ENCODE measurements at places on chromosomes 12 and 14.

GRCh38 chr12:128078301-128078971 is 188.5 kb upstream of the TMEM132C start:
- DNase-seq, result no peak

DNA sequence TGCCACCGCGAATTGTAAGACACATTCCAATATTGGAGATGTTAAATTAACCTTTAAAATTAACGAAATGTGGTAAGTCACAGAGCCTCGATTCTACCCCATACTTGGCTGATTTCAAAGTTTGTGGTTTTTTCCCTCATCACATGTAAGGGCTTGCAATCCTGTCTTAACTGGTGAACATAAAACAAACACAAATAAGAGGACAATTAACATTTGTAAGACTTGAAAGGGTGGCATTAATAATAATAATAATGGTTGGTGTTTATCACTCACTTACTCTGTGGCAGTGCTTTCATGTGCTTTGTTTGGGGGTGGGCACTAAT is 26.6 kb downstream of the PPFIBP1 start:
- no peak for DNase-seq

DNA sequence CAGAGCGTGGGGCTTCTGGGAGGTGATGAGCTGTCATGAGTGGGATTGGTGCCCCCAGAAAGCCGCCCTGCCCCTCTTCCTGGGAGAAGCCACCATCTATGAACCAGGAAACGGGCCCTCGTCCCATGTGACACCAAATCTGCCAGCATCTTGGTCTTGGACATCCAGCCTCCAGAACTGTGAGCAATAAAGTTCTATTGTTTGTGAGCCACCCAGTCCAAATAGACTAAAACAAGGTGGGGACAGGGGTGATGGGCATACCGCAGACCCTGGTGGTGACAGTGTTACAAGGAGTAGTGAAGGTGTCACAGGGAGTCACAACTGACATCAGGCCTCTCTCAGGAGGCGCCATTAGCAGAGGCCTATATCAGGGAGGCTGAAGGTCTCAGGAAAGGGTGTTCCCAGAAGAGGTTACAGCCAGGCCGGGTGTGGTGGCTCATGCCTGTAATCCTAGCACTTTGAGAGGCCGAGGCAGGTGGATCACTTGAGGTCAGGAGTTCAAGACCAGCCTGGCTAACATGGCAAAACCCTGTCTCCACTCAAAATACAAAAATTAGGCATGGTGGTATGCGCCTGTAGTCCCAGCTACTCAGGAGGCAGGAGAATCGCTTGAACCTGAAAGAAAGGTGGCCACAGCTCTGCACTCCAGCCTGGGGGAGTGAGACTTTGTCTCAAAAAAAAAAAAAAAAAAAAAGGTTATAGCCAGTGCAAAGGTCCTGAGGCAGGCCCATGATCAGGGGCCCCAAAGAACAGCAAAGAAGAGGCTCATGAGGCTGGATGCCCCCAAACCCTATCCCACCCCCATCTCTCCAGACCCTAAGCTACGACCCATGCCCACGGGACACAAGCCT is 53.0 kb downstream of the NCOR2 start:
- DNase-seq, result no peak

- DNase-seq, result no peak
These were observed 687.5 kb upstream of the TMEM132C start for GRCh38 chr12:127579446-127579845.

DNA sequence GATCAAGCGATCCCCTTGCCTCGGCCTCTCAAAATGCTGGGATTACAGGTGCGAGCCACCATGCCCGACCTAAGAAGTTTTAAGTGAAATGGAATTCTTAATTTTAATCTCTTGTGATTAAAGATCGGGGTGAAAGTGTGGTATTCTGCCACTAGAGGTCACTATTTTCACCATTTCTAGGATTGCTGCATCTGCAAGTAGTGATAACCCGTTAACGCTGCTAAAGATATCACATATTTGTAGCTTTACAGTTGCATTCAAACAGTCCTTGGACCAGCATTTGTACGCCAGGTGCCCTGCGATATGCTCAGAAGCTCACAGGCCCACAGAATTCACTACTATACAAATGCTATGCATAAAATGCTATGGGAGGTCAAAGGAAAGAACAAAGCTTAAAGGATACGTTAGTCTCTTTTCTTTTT is 19.3 kb downstream of the CCDC62 start:
- no peak for DNase-seq

- no peak for DNase-seq
These were observed 17.1 kb downstream of the BCAT1 start for GRCh38 chr12:24931666-24932405.

DNA sequence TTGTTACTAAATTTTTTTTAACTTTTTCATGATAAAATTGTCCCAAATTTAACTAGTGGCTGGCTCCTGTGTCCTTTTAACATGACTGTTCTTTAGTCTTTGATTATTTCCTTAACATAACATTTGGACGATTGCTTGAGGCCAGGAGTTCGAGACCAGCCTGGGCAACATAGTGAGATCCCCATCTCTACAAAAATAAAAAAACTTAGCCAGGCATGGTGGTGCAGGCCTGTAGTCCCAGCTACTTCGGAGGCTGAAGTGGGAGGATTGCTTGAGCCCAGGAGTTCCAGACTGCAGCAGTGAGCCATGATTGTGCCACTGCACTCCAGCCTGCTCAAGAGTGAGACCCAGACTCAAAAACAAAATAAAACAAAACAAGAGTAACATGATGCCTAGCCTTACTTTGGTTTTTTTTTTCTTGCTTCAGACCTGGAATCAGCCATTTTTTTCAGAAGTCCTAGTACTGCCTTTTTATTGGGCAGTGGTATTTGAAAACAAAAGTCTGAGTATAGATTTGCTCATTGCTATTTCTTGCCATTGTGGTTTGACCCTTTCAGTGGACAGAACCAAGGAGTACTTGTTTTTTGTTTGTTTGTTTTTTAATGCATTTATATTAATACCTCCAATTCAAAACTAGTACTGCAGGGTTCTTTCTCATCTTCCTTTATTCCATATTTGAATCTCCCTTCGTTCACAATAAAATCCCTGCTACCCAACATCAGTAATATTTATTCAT is 4.8 kb downstream of the TOGARAM1 start:
- DNase-seq, result no peak

DNA sequence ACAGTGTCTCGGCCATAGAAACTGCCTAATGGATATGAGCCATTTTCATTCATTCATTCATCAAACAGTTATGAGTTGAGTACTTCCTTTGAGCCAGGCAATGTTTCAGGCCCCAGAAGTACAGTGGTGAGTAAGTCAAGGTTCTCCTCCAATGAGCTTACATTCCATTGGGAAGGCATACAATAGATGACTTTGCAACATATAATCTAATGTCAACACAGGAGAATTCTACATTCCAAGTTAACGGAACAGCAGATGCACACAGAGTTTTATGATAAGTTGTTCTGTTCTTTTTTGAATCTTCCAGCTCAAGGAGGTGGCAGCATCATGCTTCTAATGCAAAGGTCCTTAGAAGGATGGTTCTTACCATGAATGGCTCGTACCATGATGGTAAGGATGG is 3.2 kb upstream of the RFC5 start:
- no peak for DNase-seq

DNA sequence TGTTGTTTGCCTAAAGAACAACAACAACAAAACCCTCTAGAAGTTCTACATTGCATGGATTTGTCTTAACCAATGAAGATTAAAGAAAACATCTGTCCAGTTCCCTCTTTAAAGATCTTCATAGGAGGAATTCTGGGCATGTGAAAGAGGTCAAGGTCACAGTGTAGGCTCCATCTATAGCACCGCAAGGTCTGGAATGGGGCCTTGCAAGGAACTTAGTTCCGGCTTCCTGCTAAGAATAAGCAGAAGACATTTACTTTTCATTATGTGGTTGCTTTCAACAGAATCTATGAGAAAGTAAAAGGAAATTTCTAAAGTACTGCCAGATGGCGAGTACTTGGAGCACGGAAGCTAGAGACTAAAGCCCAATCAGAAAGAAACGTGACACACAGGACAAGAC is 57.2 kb upstream of the GNPNAT1 start:
- no peak for DNase-seq

- DNase-seq, result no peak
These were observed at the start of gene DGLUCY for GRCh38 chr14:91113829-91114078. Gene DGLUCY, plus strand, starts transcription at chr14:91114073. Its CDS starts 46,222 bp downstream, at chr14:91160295.

GRCh38 chr12:78457938-78458337 is 406.6 kb upstream of the SYT1 start:
- no peak for DNase-seq

- DNase-seq, result no peak
These were observed 19.8 kb downstream of the DAD1 start for GRCh38 chr14:22569106-22569736.

- DNase-seq, result no peak
These were observed 8.9 kb upstream of the GLRX5 start for GRCh38 chr14:95525999-95526398.

DNA sequence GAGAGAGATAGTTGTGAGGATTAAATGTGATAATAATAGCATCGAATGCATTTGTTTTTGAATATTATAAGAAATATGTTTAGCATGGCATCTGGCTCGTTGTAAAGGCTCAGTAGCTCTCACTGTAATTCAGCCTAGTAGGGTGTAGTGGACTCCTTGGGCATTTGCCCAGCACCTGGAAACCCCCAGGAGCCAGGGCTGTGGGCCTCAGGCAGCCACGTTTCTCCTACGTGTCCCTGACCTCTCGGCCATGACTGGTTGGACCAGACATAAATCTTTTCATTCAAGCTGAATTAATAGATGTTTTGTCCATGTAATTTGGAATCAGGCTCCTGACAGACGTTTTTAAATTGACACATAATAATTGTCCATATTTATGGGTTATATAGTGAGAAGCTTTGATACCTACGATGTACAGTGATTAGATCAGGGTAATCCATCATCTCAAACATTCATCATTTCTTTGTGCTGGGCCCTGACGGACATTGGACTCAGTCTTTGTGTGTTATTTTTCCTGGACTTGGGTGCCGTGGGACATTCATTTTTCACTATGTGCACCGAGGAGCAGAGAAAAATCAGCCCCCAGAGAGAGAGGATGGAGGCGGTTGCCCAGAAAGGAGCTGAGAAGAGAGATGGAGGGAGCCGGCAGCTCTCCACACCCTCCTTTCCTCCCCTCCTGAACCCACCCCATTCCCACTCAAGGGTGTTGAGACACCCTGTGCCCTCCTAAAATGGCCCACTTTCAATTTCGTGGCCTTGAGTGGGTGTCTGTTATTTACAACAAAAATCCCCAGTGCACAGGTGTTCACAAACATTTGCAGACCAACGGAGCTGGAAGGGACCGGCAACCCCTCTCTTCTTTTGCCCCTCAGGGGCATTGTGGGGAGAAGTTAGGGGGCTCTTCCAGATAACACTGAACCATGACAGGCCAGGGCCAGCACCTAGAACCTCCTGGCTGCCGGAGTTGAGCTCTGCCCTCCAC is 296.4 kb downstream of the DPF3 start:
- DNase-seq, result no peak

DNA sequence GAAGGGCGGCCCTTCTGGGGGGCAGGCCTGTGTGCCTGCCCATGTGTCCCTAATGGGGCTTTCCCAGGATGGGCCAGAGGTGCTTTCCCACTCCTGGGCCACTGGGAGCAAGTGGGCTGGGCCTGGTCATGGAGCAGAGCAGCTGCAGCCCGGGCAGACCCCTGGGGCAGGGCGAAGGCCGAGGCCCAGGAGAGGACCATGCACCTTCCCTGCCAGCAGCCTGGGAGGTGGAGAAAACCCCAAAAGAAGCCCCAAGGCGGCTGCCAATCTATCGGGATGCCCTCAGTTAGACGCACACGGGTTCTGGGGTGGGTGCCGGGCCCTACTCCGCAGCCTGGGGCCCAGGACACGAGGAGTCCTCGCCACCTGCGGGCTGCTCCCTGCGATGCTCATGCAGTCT is 16.1 kb upstream of the CRIP2 start:
- DNase-seq, result no peak

GRCh38 chr14:99779751-99780150 is 13.5 kb upstream of the EML1 start:
- DNase-seq, result no peak

- DNase-seq, result no peak
These were observed 139.4 kb upstream of the RMST start for GRCh38 chr12:97323154-97323553.

- no peak for DNase-seq
These were observed 105.3 kb downstream of the SLC6A15 start for GRCh38 chr12:84807249-84807648.

- DNase-seq, result no peak
These were observed 52.3 kb downstream of the SYNE3 start for GRCh38 chr14:95464103-95464502.

- no peak for DNase-seq
These were observed 263.9 kb upstream of the TMTC1 start for GRCh38 chr12:30047516-30048254.

DNA sequence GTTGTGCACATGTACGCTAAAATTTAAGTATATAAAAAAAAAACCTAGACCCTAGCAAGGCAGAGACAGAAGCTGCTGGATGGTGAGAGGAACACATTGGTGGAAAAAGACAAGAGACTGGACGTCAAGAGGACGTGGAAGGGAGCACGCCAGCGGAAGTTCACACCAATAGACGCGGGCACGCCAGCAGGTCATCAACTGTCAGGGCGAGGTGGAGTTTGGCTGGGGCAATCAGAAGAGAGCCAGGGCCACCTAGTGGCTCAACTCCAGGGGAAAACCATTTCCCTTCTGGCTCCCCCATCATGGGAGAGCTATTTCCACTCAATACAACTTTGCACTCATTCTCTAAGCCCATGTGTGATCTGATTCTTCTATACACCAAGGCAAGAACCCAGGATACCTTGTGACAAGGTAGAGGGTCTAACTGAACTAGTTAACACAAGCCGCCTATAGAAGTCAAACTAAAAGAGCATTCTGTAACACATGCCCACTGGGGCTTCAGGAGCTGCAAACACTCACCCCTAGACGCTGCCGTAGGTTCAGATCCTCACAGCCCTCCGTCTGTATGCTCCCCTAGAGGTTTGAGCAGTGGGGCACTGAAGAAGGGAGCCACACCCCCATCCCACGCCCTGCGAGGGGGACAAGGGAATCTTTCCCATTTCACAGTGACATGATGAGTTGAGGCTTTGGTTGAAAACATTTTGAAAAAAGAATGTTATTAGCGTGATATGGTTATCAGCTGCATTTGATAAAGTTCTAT is 702.7 kb downstream of the TMTC2 start:
- DNase-seq, result no peak

GRCh38 chr12:49672301-49673217 is 34.6 kb downstream of the FMNL3 start:
- no peak for DNase-seq

DNA sequence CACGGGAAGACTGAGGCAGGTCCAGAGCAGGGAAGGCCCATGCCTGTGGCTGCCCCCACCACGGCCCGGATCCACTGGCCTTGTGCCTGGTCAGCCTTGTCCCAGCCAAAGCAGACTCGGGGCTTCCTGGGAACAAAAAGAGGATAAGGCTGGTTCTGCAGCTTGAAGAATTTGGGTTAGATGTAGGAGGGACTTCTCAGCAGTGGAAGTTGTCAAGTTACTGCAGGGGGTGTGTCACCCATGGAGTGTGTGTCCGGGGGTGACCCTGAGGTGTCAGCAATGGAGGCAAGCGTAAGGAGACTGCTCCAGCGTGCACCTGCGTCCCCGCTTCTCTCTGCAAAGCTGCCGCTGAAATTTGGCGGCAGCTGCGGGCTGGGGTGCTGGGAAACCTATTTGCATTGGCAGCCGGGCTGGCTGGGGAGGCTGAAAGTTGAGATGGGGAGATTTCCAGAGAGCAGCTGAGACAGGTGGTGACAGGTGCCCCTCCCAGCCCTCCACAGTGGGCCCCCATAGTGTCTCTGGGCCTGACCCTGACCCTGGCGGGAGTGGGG is 12.5 kb upstream of the TNFAIP2 start:
- no peak for DNase-seq

All from activated CD4-positive, alpha-beta T cell treated with anti-CD3 and anti-CD28 coated beads for 1 hour (primary cell).